ENCODE measurements at places on chromosomes 5 and 9.

DNA sequence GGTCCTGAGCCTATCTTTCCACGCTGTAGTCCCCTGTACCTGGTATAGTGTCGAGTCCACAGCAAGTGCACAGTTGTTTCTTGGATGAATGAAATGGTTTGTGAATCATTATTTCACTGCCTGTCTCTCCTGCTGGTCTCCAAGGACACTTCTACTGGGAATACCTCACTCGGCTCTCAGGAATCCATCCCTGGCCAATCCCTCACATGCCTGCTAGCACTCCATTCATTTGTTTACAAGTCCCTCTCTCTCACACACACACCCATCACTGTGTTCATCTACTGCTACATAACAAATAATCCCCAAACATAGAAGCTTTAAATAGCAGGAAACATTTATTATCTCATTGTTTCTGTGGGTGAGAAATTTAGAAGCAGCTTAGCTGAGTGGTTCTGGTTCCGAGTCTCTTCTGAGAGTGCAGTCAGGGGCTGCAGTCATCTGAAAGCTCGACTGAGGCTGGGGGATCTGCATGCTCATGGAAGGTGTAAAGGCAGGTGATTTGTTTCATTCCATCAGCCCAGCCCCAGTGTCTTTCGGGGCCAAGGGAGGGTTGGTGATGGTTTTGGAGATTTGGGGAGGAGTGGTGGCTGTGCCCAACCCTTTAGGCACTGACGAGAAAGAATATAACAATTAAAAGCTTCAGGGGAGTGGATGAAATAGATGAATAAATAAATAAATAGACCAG, 132.7 kb upstream of the IER5L start:
- no peak for DNase-seq

- DNase-seq = peak; percentile 30
These were observed 1.5 kb downstream of the NFIL3 start for GRCh38 chr9:91421971-91422757.

DNA sequence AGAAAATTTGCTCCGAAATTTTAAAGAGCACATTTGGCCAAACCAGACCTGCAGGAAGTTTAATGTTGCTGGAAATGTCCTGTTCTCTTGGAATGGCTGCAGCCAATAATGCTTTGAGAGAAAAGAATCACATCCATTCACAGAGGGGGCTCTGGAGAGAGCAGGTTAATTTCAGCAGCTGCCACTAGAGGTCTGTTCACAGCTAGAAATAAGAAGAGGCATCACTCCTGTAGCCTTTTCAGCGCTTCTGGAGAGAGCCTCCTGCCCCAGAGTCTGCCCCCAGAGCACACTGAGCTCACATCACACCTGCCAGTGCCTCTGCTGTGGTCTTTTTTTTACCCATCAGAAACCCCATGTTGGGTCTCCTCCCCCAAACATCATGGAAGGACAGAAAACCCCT, 124.8 kb upstream of the RAD23B start:
- peak; percentile 59 for DNase-seq

DNA sequence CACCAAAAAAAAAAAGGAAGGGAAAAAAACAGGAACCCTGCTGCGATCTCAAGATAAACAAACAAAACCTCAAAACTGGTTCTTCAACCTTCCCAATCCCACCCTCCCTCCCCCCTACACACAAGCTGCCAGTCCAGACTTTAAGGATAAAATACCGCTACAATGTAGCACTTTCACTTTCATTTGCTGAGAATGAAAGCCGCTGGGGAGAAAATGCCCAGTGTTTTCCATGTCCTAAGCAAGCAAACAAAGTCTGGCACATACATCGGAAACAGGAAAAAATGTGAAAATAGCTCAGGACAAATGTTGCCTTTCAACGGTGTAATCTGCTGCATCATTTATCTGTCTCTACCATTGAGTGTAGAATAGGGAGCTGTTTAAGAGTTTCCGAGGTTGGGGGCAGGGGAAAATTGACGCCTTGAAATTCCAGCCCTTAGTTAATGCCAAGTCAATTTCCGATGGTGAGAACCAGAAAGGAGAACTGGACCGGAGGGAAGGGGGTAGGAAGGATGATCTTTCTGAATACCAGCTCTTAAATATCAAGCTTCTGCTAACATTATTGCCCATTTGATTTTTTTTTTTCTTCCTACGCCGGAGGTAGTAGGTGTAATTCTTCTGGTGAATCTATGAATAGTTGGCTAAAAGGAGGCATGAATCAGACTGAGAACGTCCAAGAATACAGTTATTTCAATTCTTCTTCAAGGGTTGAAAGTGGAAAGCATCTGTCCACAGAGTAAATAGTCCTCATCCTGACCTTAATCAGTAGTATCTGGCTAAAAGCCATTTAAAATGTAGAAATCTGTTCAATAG, 1.2 kb upstream of the ADAMTS6 start:
- DNase-seq = peak; percentile 73

GRCh38 chr9:38357350-38358114, 35.0 kb upstream of the ALDH1B1 start:
- no peak for DNase-seq

DNA sequence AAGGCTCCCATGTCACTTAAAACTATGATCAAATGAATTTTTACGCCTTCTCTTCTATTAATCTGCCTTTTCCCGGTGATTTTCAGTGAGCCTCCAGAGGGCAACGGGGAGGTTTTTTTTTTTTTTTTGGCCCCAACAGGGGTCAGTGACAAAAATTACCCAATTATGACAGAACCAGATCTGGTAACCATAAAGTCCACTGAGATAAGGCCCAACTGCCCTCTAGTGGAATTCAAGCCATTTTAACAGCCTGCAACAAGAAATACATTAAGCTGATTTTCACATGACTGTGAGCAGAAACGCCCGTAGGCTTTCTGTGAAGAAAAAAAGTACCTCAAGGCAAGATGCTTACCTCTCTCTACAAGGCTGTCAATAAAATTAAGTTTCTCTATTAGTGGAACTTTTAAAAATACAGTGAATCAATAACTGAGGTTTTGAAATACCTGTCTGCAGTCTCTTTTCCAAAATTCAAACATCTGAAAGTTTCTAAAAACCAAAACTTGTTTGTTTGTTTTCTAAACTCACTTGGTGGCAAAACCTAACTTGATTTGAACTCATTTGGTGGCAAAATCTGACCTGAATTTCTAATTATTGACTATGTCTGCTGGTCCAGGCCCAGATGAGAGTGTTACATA, 49.7 kb upstream of the FST start:
- DNase-seq = peak; percentile 30

GRCh38 chr5:139648205-139649081, at the start of gene CXXC5:
CXXC5 (plus strand) TSS chr5:139648349; CDS start chr5:139680524, 32,175 bp downstream.
- peak; percentile 85 for DNase-seq

DNA sequence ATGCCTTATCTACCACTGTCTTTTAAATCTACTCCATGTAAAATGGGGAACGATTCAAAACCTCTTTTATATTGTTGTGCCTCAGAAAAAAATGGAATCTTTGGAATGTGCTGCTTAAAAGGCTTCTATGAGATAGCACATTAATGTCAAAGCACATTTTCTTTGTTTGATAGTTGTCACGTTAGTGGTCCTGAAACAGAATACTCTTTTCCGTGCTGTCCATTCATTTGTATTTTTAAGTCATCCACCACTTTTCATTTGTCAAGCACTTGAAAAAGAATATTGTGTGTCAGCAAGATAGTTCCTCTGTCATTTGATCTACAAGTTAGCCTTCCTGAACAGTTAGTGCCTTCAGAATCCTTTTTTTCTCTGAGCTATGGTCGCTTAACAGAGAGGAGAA, 246.9 kb downstream of the MAST4 start:
- DNase-seq = no peak

- peak; percentile 73 for DNase-seq
These were observed 175.7 kb upstream of the SLC12A2 start for GRCh38 chr5:127907907-127908306.

DNA sequence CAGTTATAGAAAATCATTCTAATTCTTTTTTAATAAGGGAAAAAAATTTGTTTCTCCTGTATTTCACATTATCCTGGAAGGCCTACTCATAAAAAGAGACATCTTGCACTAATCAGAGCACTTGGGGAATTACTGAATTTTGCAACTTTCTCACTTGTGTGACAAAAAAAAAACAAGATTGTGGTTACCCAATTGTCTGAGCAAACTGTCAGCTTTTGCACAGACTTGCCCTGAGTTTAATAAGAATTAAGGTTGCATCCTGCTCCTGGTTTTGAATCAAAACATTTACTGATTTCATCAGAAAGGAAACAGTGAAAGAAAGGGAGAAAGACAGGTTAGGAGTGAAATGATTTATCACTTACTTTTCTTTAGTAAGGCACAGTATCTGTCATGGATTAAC, 10.6 kb upstream of the SH3RF2 start:
- no peak for DNase-seq

DNA sequence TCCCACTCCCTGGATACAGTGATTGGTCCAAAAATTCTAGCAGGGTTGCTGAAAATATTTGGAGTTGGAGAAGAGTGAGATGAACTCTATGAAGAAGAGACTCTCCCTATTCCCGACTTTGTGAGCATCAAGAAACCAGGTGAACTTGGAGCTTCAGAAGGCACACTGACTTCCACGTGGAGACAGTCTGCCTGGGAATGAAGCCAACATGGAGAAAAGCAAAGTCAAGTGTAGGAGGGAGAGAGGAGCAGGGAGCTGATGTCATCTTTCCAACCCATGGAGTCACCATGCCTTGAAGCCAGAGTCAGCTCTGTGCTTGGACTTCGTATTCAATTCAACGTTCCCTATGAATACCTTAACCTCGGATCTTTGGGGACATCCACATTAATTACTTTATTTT, 125.1 kb downstream of the NPR3 start:
- no peak for DNase-seq

DNA sequence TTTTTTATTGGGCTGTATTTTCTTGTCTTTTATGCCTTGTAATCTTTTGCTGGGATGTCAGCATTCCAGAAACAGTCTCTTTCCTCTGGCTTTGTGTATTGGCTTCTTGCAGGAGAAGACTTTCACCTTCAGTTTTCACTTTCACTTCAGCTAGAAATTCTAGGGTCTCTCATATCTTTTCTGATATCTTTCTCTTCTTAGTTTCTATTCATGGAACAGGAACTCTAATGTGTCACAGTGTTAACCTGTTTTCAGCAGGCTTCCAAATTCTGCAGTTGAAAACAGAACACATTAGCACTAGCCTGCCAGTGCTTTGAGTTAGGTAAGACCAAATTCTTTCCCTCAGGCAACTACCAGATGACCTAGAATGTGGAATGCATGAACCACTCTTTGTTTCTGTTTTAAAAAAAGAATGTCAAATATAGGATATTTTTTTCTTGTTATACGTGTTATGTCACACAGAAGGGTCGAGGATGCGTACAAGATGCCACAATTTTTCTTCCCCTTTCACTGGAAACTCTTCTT, 164.7 kb downstream of the TUSC1 start:
- DNase-seq = no peak

DNA sequence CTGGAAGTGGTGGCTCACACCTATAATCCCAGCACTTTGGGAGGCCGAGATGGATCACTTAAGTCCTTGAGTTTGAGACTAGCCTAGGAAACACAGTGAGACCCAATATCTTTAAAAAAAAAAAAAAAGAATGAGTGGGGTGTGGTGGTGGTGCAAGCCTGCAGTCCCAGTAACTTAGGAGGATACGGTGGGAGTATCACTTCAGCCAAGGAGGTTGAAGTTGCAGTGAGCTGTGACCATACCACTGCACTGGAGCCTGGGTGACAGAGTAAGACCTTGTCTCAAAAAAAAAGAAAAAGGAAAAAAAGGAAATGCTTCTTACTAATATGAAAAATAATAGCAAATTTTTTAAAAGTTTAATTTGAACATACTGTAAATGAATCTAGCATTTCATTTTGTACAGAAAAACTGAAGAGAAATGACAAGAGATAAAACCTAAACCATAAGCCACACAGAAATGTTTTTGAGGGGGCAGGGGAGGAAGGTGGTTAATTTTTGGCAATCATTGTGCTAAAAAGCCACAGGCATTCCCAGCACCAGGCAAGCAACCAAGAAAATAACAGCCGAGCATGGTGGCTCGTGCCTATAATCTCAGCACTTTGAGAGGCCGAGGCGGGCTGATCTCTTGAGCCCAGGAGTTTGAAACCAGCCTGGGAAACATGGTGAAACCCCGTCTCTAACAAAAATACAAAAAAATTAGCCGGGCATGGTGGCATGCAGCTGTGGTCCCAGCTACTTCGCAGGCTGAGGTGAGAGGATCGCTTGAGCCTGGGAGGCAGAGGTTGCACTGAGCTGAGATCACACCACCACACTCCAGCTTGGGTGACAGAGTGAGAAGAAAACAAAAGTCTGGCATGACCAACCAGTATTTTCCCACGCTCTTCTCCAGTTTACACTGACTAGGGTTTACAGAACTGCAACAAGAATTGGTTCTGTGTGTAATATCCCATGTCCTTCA, 114.5 kb upstream of the NR5A1 start:
- no peak for DNase-seq

DNA sequence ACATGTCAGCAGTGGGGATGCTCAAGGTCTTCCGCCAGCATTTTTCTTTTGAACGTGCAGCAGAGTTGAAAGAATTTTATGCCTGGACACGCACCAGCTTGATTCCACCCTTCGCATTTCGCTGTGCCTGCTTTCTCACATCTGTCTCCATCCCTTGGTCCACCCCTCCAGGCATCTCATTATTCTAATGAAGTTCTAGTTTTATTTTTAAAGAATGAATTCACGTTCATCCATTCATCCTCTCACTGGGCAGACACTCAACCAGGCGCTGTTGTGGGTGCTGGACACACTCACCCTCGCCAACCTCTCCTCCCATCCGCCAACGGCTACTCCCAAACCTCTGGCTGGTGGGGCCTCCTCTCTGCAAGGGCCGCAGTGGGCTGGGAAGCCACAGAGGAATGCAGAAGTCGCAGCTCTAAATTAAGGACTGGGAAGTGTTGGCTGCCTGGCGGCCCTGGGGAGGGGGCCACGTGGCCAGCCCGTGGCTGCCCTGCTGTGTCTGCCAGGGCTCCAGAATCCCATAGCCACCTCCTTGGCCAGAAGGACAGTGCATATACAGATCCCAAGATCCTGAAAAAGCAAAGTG, 6.7 kb downstream of the SUSD3 start:
- no peak for DNase-seq

DNA sequence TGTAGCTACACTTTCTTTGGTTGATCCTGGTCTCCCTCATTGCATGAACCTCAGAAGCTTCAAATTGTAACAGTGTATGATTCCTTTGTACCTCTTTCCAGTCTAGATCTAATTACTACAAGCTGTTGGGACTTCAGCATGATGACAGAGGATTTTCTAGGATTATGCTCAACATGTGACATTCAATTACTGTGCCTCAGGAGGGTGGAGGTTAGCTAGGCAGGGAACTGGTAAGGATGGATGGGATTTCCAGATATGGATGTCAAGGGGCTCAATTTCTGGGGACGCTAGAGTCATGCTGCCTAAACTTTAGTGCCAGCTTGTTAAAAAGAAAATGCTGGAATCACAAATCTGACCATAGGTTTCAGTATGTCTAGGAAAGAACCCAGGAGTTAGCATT, 29.2 kb upstream of the GLRA1 start:
- DNase-seq = no peak

DNA sequence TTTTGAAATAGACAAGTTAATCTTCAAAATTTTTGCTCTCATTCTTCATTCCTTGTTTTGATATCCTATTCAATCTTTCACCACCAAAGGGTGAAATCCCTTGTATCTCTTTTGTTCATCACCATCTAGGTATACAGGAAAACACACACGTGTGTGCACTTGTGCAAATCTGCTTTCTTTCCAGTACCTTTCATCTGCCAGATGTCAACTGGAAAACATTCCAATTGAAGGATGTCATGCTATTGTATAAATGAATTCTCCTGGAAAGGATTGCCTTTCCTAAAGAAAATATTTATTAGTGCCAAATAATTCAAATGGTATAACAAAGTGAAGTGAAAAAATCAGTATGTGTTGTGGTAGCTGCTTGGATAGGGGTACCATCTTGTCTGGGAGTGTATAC, 123.7 kb downstream of the RANBP17 start:
- DNase-seq = no peak

GRCh38 chr5:72093217-72093616, 14.1 kb upstream of the MAP1B start:
- DNase-seq = no peak
